ENCODE measurements at places on chromosomes 13 and 19.
A peak's percentile ranks its signal among the peaks of the same experiment; 100 is the strongest.

GRCh38 chr13:28128030-28128429 lies 10.3 kb upstream of the PAN3 start:
- no peak for DNase-seq

DNA sequence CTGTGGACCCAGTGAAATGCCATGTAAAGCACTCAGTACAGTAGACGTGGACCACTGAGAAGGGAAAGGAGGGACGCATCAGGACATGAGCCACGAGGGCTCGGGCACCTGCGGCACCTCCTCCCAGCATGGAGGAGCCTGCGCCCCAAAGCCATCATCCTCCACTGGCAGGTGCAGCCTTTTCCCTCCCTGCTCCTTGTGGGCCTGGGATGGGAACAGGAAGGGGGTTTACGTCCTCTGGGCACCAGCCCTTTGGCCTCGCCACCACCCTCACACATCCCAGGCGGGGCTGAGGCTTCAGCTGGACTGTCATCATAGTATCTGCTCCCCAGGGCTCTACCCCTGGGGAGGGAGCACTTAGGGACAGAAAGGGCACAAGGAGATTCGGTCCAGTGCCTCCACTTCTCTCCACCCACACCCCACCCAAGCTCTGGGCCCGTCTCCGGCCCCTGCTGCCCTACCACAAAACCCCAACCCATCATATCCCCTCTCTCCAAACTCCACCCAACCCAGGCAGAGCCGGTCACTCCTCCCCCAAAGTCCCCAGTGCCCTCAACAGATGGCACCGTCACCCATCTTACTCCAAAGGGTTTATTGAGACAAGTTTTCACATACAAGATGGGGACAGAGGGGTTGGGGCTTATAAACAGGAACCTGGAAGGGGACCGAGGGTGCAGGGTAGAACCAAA lies 2.2 kb upstream of the PRKD2 start:
- no peak for DNase-seq

- DNase-seq: no peak
Measured at GRCh38 chr19:18587561-18587960, 1.0 kb upstream of the REX1BD start.

- DNase-seq: no peak
Measured at GRCh38 chr19:45147835-45148676, 12.7 kb downstream of the NKPD1 start.

DNA sequence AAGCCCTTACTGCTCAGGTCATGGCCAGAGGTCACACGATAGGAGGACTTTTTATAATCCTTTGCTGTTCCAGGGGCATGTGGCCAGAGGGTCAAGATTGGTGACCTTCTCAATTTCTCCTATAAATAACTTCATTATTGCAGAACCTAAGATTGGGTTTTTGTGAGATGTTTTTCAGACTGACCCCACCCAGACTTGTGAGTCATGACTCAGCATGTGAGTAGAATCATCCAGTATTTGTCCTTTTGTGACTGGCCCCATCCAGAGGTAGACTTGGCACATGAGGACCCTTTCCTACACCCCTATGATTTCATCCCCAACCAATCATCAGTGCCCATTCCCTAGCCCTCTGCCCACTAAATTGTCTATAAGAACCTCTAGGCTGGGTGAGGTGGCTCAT lies 84.5 kb upstream of the ABCC4 start:
- DNase-seq: no peak

- DNase-seq: no peak
Measured at GRCh38 chr19:55552620-55553019, 7.3 kb upstream of the SBK3 start.

DNA sequence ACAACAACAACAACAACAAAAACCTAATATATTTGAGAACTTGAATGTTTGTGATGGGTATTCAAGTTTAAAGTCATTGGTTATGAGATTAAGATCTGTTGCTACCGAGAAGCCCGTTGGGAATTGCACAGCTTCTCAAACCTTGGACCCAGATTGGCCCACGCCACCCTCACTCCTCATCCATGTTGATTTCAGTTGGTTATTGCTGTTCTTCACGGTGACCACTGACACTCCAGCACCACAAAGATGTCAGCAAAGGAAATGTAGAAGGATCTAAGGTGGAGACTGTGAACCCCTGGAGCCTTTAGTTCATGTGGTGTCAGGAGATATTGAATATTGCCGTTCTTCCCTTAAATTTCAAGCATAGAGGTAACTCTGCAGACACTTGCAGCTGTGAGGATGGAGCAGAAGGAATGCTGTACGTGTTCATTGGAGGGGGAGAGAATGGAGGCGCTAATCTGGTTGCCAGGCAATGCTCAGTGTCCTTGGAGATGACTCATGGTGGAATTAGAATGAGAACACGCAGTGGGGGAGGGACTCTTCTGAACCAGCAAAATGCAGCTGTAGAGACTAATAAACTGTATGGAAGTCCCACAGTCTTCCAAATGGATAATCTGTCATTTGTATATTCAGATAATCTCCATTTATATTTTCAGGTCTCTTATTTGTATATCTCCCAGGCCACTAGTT lies 20.8 kb upstream of the ZNF835 start:
- DNase-seq: peak; percentile 85

Measured in anterior cingulate cortex (tissue), 58 donors.